Left renal pelvis (tissue), 4 donors: ENCODE measurements at places on chromosomes 4 and X. TPM values are rescaled to one million over a fixed set of nuclear protein-coding genes. Genes with fewer than 3 reads are reported as not detected.

- no peak for DNase-seq
These were observed 7.7 kb downstream of the FAM3A start for GRCh38 chrX:154508384-154508745.

- no peak for DNase-seq
These were observed 60.0 kb downstream of the SHROOM3 start for GRCh38 chr4:76494871-76495590.

GRCh38 chr4:3322059-3322550, 29.3 kb downstream of the RGS12 start:
- no peak for DNase-seq

Gene STARD8
- polyA plus RNA-seq = 17.9 TPM

Gene AMTN
- not detected for polyA plus RNA-seq
